NCI-H1092 treated with DMSO at 0.1 percent for 48 hours (cell line): ENCODE measurements at places on chromosomes 2 and 18.

GRCh38 chr2:43566461-43566729 lies 29.4 kb downstream of the THADA start:
- no peak for DNase-seq

DNA sequence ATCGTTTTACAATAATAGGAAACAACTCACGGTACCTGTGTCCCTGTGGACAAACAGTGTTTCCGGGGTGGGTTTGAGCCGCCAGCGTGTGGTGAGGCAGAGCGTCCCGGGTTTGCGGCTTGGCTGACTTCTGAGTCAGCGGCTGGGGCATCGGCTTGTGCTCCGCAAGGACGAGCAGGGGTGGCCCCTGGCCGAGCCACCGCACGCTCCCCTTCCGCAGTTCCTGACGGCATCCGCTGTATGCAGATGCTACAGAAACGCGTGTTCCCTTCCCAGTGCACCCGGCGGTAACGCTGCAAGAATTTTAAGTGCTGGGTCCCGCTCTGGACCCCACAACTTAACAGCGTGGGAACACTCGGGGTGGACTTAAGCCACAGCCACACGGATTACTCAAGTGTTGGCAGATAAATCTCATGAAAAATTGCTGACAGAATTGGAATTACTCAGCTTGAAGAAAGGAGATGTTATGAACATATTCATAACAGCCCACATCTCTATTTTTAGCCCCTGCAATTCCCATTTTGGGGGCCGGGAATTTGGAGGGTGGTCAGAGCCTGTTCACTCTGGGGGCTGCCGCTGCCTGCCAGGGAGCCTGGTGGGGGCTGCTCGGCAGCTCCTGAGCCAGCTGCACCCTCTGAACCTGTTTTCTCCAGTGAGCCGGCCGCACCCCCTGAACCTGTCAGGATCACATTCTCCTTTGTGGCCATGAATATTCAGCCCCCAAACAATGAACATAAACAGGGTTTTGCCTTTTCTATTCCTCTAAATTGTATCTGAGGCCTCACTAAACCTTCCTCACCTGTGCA lies 12.6 kb upstream of the KCNG2 start:
- DNase-seq: no peak

GRCh38 chr18:50627594-50628532 lies 68.0 kb downstream of the MAPK4 start:
- no peak for DNase-seq

- DNase-seq: no peak
These were observed 37.7 kb upstream of the KLF11 start for GRCh38 chr2:10005461-10006235.

GRCh38 chr2:219578811-219579613 lies 6.9 kb downstream of the INHA start:
- DNase-seq: no peak

DNA sequence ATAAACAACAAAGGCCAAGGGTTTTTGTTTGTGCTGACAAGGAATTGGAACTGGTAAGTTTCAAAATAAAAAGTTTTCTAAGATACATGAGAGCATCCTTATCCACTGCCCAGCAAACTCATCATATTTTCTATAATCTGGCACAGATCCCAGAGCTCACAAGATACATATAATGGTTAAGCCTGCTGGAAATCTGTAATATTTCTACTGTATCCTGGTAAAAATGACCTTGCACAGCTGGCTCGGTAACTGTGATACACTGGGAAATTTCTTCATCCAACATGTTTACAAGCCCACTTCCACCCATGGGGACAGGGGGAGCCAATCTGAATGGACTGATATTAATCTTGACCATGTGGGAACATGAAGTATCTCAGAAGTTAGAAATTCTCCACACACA lies 425.4 kb upstream of the MMADHC start:
- DNase-seq: no peak
